ENCODE measurements at places on chromosomes 12 and 14.
A peak's percentile ranks its signal among the peaks of the same experiment; 100 is the strongest.

- DNase-seq: no peak
Observed at GRCh38 chr14:61334197-61334701, 12.9 kb downstream of the PRKCH start.

GRCh38 chr12:112185093-112185923 is 59.9 kb downstream of the TRAFD1 start:
- DNase-seq: no peak

DNA sequence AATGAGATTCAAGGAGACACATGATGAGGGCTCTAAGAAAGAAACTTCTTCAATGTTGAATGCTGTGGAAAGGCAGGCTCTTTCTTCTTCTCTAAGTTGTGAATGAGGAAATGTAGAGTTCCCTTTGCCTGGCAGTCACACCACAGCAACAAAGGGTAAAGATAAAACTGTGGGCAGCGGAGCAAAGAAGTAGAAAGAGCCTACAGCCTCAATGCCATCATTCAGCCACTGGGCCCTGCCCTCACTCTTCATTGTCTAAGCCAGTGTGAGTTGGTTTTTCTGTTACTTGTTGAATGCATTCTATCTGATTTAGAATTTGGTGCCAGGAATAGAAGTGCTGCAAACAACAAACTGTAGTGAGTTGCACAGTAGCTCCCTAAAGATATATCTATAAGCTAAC is 12.2 kb downstream of the SDR9C7 start:
- DNase-seq: no peak

GRCh38 chr14:20413744-20414082 is 412 bp upstream of the TEP1 start:
- peak; percentile 32 for DNase-seq

- DNase-seq: peak; percentile 47
Observed at GRCh38 chr12:21656905-21657325, 727 bp downstream of the LDHB start.

DNA sequence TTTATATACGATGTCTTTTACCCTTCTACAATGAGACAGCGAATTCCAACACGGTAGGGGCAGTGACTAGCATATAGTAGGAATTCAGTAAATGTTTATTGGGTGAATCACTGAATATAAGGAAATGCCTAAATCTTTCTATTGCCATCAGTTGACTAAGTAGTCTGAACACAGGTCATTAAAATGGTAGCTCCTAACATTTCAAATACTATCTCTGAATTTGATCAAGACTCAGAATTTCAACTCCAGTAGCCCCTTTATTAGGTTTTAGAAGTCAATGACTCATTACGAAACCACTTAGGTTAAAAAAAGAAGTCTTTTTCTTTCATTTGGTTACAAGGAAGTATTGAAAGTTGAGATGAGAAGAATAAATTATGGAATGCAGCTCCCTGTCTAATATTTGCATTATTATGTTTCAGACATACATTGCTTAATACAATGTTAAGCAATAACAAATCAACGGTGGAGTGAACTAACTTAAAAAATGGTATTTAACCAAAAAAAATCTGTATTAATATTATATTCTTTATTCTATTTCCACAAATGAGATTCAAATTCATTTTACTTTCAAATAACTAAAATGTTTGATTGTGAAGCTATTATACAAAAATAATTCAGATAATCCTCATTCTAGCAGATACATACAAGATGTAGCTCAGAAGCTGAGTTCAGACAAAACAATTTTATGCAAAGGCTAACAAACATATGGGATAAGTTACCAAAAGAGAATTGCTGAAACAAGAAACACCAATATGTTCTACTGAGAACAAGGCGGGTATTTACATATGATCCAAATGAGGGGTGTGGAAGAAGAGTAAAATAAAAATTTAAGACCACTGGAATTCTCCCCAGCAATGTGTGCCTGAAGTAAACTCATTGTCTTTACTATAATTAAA is 302.7 kb downstream of the CEP128 start:
- DNase-seq: peak; percentile 89

DNA sequence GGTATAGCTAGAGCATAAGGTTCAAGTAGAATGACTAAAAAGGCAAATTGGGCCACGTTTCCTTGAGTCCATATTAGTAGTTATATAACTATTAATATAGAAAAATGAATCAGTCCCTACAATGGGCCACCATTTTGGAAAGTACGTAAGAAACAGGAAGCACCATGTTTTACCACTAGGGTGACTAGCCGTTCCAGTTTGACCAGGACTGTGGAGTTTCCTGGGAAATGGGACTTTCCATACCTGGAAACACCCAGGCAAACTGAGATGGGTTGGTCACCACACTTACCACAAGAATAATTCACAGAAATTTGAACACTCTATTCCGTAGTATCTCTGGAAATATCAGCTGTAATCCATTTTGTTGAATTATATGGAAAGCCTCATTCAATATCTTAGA is 2.1 kb upstream of the MAGOHB start:
- no peak for DNase-seq

DNA sequence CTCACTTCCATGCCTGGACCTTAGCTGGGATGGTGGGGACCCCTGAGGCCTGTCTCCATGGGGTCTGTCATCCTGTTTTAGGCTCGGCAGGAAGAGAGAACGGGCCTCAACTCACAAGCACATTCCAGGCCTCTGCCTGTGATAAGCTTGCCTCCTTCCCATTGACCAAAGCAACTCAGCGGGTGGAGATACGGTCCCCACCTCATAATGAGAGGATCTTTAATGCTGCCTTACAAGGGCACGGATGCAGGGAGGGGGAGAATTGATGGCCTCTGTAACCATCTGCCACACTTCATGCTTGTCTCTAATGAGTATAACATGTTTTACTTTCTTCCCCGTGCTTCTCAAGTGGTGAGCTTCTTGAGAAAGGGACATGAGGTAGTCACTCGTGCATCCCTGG is 50.0 kb downstream of the GLT1D1 start:
- no peak for DNase-seq

DNA sequence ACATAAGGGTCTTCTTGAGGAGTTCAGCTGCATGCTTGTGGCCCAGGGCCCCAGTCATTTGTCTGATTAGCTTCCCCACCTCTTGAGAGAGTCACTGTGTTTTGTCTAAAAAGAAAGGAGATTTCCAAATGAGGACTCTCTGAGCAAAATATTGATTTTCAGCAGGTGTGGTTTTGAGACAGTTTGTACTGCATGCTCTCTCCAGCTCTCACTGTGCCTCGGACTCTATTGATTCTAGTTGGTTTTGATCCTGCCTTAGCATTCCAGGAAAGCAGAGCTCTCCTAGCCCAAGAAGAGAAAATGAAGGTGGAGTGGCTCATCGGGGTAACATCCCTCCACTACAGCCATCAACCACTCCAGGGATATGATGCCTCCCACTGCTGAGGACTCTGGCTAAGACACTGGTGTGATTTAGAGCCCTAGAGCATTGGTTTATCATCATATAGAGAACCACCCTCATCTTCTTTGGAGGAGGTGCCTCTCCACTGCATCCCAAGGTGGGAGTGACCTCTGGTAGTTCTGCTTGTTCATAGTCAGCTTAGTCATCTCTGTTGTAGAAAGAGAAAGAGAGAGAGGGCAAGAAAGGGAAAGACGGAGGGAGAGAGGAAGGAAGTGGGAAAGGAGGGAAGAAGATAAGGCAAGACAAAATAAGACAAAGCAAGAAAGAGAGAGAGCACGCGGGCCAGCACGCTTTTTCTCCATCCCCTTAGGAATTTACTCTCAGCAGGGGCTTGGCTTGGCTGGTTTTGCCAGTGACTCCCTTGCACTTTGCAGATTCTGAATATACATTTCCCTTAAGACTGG is 365.6 kb downstream of the DPF3 start:
- peak; percentile 50 for DNase-seq

DNA sequence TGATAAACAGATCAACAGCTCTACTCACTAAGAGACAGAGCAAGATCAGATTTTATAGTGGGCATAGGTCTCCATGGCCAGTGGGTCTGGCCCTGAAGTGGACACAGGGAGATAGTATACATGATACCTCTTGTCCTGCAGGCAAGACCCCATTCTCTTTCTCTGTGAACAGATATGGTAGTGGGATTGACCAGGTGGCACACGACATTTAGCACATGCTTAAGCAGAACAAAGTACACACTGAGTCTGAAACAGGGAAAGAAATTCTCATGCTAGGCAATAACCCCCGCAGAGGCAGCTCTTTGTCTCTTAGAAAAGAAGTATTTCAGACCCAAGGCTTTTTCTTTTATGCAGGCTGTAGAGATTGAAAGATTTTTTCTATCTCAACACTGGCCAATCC is 1331.2 kb downstream of the FSCB start:
- DNase-seq: no peak

DNA sequence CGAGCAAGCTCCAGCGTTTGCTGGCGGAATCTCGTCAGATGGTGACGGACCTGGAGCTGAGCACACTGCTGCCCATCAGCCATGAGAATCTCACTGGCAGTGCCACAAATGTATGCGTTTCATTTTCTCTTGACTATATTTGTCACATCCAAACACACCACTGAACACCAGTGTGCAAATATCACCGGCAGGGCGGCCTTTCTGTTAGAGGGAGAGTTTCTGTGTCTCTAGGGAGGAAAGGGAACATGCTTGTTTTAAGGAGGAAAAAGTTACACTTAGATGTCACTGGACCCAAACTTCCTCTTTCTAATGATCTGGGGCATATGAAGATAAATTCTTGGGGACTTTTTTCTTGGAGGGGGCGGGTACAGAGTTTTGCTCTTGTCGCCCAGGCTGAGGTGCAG is 21.9 kb upstream of the HIP1R start:
- no peak for DNase-seq

- no peak for DNase-seq
Observed at GRCh38 chr14:21923820-21924219, 250.2 kb upstream of the OR4E1 start.

- no peak for DNase-seq
Observed at GRCh38 chr14:31042300-31042699, 16.1 kb upstream of the STRN3 start.

DNA sequence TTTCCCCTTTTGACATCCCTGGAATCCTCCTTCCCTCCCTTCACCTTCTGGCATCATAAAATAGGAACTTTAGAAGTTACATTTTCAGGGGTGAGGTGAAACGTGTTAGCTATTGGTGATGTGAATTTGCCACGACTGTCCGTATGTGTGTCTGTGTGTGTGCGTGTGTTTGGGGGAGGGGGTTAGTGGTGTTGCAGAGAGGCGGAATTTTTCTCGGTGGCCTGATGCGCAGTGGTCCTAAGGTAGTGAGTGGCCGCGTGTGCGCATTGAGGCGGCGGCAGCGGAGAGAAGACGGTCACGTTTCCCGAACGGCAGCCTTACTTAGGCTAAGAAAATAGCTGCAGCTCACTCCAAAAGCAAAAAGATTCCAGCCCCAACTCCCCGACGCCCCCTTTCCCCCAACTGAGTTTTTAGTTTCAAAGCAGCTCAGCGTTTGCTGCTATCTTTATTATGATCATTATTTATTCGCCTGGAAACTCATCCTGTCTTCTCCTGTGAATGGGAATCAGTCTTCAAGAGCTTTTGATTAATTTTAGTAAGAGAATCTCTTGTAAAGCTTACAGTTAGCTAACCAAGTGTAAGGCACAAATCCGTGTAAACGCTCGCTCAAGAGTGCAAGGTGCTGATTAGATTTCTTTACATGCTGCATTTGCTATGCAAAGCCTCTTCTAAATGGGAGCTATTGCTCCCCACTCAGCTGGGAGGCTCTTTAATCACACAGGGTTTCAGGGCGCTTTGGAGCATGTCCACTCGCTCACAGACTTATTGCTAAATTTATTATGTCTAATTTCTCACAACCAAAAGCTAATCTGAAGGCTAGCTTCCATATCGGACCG is 4.7 kb downstream of the FLRT2 start:
- peak; percentile 30 for DNase-seq

DNA sequence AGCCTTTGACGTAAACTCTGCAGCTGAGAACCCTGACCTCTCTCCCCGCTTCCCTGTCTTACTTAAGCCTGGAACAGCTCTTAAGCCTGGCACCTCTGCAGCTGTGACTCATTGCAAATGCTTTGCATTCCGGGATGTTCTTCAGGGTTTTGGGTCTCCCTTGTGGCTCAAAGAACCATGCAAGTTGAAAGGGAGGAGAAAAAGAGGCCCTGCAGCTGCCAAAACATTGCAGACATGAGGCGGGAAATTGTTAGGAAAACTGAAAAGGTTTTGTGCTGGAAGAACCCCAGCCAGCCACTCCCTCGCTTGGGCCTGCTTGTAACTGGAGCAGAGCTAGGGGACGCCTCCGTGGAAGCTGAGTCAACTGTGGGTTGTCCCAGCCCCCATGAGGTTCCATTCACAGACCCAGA is 60.2 kb upstream of the FERMT2 start:
- peak; percentile 97 for DNase-seq

GRCh38 chr12:66288121-66288520 is 14.2 kb upstream of the HELB start:
- DNase-seq: no peak

DNA sequence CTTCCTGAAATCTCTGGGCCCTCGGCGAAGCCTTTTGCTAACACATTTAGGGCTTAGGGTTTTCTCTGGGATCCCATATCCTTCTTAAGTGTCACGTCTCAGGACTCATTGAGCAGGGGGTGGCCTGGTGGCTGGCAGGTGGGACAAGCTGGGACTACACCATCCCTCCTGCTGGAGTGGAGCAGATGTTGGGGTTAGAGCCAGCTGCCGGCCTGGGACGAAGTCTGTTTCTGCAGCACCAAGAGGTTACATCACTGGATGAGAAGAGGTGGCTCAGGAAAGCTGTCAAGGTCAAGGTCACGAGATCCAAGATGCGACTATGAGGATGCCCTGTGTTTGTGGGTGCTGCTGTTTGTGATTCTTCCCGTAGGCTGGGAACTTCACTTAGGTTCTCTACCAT is 16.3 kb downstream of the SMCO2 start:
- DNase-seq: peak; percentile 4

DNA sequence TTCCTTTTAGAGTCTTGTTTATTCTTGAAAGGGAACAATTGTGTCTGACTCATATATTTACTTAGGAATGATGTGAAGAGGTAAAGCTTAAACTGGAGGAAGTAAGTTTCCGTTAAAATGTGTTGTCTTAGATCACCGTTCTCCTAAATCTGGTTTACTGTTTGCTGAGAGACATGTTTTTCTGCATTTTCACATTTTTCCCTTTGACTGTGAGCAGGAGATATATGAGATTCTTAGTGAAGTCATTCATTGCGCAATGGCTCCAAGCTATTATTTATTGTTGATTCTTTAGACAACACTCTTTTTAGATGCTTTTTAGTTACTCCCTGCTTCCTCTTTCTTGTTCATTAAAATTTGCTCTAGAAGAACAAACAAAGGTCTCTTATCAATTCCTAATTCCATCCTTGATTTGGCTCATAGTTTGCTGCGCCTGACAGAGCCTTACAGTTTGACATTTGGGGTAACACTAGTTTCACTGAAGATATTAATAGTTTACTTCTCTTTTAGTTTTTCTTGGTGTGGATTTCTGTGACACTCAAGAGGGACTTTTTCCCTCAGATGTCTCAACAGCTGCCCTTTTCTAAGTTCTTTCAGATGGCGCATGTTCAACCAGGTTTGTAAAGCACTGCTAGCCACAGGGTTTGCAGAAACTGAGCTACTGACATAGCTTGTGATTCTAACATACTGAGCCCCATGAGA is 11.4 kb downstream of the CLECL1 start:
- DNase-seq: peak; percentile 79

- no peak for DNase-seq
Observed at GRCh38 chr12:108772891-108773797, 41.8 kb upstream of the CORO1C start.

GRCh38 chr12:11731455-11731854 is 82.0 kb downstream of the ETV6 start:
- peak; percentile 63 for DNase-seq

- no peak for DNase-seq
Observed at GRCh38 chr14:91035855-91036254, 24.6 kb downstream of the RPS6KA5 start.

GRCh38 chr12:89280833-89281538 is 71.3 kb downstream of the DUSP6 start:
- no peak for DNase-seq

- DNase-seq: no peak
Observed at GRCh38 chr12:38324912-38325311, 8.3 kb downstream of the ALG10B start.
